HepG2 (cell line): ENCODE measurements at places on chromosomes 1 and 21. TPM values are rescaled to one million over a fixed set of nuclear protein-coding genes. Genes with fewer than 3 reads are reported as not detected.

The RGSL1 gene
- not detected in 2 replicates for total RNA-seq

DNA sequence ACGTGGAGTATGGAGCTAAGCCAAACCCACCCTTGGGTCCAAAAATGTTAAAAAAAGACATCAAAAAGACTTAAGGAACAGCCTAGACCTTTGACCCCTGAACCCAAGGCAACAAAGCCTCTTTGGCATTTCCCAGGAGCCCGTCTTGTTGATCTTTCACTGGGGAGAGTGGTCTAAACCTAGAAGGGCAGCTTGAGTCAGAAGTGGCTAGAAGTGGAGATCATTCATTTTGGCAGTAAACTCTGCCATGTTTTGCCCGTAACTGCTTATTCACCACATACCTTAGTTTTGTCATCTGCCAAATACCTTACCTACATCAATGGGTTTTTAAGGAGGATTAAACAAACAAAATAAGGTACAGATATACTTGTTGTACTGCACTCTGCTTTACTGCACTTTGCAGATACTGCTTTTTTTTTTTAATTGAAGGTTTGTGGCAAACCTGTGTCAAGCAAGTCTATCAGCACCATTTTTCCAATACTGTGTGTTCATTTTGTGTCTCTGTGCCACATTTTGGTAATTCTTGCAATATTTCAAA, 1.7 kb upstream of the CTSE start:
- peaks cover 28% of the 10 kb centered on the region for H3K4me1 ChIP-seq
- H3K4me3 ChIP-seq, result no peak overlapping the region
- H3K27me3 ChIP-seq, result no peaks in the 10 kb centered on the region; the same call in 1 of the 2 replicates
- DNase-seq, result no peak
- H3K27ac ChIP-seq, result no peak overlapping the region

The ZFYVE9 gene
- total RNA-seq, result 19.8 and 26.5 TPM in 2 replicates

- peak overlapping the region; percentile 20 for H3K27ac ChIP-seq
- DNase-seq, result peak; percentile 74
- peaks cover 73% of the 10 kb centered on the region for H3K4me1 ChIP-seq
- H3K27me3 ChIP-seq, result no peaks in the 10 kb centered on the region
Measured at GRCh38 chr1:67748630-67749029, 63.6 kb downstream of the GADD45A start.

GRCh38 chr1:204147406-204148383, 4.1 kb downstream of the ETNK2 start:
- no peak overlapping the region for H3K4me3 ChIP-seq
- no peaks in the 10 kb centered on the region; the same call in 1 of the 2 replicates for H3K27me3 ChIP-seq
- DNase-seq, result no peak
- peaks cover 81% of the 10 kb centered on the region for H3K4me1 ChIP-seq
- H3K36me3 ChIP-seq, result no peaks in the 10 kb centered on the region

DNA sequence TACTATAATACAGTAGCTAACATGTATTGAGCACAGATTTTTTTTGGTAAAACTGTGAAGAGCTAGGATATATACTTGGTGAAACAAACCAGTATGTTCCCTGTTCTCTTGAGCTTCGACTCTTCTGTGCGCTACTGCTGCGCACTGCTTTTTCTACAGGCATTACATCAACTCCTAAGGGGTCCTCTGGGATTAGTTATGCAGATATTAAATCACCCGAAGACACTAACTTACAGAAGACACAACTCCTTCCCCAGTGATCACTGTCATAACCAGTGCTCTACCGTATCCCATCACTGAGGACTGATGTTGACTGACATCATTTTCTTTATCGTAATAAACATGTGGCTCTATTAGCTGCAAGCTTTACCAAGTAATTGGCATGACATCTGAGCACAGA, 24.7 kb downstream of the LGALS8 start:
- H3K36me3 ChIP-seq, result peaks cover 97% of the 10 kb centered on the region
- no peaks in the 10 kb centered on the region for H3K27me3 ChIP-seq
- H3K27ac ChIP-seq, result no peak overlapping the region
- no peak for DNase-seq
- H3K4me1 ChIP-seq, result no peaks in the 10 kb centered on the region

The PCP4 gene
- total RNA-seq, result not detected in 2 replicates
